Neural crest cell (in vitro differentiated cells): ENCODE measurements at places on chromosomes 5 and 9. TPM values are rescaled to one million over a fixed set of nuclear protein-coding genes. Genes with fewer than 3 reads are reported as not detected.

DNA sequence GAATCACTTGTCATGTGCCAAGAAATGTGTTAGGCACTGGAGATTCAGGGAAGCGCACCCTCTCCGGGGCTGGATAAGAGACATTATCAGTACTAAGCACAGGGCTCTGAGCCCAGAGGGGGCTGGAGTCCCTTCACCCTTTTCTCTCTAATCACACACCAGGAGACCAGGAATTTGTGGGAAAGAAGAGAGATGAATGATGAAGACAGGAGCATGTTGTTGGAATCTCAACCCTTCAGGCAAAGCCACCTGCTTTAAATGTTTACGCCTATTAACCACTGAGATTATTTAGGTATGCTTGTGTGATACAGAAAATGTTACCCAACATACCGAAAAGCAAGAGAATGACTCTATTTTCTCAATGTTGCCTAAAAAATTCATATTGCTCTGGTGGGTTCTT, 119.8 kb downstream of the ENTREP1 start:
- no peak for DNase-seq

- no peak for DNase-seq
Observed at GRCh38 chr5:67490543-67491321, 294.1 kb upstream of the CD180 start.

The GFPT2 gene
- total RNA-seq = 11.1 and 12.5 TPM in 2 replicates

DNA sequence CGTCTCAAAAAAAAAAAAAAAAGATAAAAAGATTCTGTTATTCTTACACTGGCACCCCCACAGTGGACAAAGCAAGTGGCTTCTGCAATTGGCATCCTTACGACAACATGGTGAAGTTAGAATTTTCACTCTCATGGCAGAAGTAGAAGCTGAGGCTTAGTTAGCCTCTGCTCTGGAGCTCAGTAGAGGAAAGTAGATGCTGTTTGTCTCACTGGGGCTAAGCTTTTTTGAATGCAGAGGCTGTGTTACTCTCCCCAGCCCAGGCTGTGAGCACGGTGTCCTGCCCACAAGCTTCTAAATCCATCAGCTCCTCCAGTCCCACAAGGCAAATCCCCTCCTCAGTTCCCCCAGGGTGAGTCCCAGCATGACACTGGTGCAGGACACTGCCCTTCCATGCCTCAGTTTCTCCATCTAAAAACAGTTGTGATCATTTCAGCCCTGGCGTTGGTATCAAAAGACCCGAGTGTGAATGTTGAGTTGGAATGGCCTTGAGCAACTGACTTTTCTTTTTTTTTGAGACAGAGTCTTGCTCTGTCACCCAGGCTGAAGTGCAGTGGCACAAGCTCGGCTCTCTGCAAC, 22.6 kb upstream of the PHF19 start:
- no peak for DNase-seq

DNA sequence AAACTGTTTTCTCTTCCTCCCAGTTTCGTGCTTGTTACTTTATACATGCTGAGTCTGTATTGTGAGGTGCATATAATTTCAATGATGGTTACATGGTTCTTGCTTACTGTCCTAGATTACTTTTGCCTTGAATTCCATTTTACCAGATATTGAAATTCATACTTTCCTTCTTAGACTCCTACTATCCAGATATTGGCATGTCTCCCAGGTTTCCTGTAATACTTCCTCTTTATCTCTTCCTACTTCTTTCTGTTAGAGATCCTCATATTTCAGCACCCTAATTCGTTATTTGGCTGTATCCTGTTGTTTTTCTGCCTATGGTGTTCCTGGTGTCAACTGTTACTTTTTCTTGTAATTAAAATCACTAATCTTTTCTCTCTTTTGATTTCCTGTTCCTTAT, 522.1 kb downstream of the CCDC171 start:
- no peak for DNase-seq

- no peak for DNase-seq
Observed at GRCh38 chr5:392431-392988, 50.5 kb upstream of the EXOC3 start.

DNA sequence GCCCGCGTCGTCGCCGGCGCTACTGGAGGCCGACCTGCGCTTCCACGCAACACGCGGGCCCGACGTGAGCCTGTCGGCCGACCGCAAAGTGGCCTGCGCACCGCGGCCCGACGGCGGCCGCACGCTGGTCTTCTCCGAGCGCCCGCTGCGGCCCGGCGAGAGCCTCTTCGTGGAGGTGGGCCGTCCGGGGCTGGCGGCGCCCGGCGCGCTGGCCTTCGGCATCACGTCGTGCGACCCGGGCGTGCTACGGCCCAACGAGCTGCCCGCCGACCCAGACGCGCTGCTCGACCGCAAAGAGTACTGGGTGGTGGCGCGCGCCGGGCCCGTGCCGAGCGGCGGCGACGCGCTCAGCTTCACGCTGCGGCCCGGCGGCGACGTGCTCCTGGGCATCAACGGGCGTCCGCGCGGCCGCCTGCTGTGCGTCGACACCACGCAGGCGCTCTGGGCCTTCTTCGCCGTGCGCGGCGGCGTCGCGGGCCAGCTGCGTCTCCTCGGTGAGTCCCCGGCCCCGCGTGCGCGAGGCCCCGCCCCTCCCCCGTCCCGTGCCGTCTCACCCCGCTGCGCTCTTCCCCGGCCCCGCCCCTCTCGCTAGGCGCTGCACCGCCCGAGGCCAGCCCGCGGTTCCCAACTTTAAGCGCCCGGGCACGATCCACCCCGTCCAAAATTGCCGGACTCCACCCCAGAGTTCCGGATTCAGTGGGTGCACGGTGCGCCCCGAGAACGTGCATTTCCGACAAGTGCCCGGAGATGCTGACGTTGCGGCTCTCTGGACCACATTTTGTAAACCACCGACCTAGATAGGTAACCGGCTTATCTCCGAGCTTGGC, 42.8 kb downstream of the NEURL1B start:
- no peak for DNase-seq

GRCh38 chr5:79305706-79306105, 69.8 kb downstream of the JMY start:
- no peak for DNase-seq

The OR1J2 gene
- not detected in 2 replicates for total RNA-seq

GRCh38 chr5:83844449-83845068, 123.9 kb upstream of the HAPLN1 start:
- no peak for DNase-seq

GRCh38 chr5:138668451-138669380, 84.5 kb upstream of the CTNNA1 start:
- no peak for DNase-seq

- no peak for DNase-seq
Observed at GRCh38 chr9:133619791-133620190, 10.6 kb upstream of the FAM163B start.

GRCh38 chr5:97737608-97738007, 554.6 kb upstream of the RIOK2 start:
- no peak for DNase-seq

DNA sequence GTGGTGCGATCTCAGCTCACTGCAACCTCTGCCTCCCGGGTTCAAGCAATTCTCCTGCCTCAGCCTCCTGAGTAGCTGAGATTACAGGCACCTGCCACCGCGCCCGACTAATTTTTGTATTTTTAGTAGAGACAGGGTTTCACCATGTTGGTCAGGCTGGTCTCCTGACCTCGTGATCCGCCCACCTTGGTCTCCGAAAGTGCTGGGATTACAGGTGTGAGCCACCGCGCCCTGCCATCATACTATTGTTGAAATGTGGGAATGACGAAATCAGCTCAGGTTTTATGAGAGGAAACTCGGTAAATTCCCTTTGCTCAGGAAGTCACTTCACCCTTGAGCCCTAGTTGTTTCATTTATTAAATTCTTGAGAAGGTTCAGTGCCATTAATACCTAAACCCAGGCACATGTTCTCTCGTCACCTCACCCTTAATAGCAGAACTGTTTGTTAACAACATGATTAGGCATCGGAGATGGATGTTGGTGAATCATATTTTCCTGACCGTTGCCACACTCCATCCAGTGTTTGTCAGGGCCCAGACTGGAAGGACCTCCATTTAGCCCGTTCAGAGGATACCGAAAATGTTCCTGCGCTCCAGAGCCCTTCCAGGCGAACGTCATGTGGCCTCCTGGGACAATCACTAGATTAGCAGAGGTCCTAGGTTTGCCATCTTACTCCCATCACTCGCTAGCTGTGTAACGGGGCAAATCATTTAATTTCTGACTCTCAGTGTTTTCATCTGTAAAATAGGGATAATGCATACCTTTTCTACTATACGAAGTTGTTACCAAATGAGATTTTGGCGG, 20.0 kb upstream of the CREBRF start:
- DNase-seq = no peak

GRCh38 chr9:5610491-5610890, 18.4 kb upstream of the RIC1 start:
- no peak for DNase-seq

The C5orf34 gene
- 11.0 and 11.4 TPM in 2 replicates for total RNA-seq

The SPINK7 gene
- total RNA-seq = not detected in 2 replicates

DNA sequence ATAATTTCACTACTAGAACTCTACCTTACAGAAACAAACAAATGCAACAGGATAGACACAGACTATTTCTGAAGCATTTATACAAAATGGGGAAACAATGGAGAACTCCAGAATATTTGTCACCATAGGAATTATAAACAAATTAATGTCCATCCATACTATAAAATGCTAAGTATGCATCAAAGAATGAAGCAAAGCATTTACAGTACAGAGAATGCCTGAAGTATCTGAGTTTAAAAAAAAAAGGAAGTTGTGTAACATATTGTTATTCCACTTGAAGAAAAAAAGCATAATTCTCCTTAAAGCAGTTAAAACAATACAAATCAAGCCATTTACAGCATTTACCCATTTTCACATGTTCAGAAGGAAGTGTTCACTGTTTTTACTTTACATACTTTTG, 53.0 kb downstream of the DROSHA start:
- DNase-seq = no peak

DNA sequence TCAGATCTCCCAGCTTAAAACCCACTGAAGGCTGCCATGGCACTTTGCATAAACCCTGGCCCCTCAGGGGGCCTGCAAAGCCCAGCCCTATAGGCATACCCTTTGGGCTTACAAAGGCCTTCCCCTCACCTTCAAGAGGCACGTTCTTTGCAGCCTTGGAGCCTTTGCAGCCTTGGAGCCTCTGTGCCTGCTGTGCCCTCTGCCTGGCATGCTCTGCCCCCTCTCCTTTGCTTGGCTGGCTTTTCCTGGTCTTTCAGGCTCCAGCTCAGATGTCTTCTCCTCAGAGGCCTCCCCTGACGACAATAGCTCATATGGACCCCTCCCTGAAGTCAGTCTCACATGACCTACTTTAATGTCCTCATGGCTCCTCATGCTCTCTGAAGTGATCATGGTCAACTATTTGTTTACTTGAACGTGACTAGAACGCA, 60.3 kb downstream of the CXXC5 start:
- DNase-seq = no peak

GRCh38 chr9:137205126-137206069, at the start of the genes NDOR1 and TMEM203:
TSS of gene NDOR1 (plus strand) at chr9:137205700. CDS start at chr9:137205778, 78 bp downstream.
TSS of gene TMEM203 (minus strand) at chr9:137205648. CDS start at chr9:137205414, 234 bp downstream.
- peak; percentile 92 for DNase-seq

DNA sequence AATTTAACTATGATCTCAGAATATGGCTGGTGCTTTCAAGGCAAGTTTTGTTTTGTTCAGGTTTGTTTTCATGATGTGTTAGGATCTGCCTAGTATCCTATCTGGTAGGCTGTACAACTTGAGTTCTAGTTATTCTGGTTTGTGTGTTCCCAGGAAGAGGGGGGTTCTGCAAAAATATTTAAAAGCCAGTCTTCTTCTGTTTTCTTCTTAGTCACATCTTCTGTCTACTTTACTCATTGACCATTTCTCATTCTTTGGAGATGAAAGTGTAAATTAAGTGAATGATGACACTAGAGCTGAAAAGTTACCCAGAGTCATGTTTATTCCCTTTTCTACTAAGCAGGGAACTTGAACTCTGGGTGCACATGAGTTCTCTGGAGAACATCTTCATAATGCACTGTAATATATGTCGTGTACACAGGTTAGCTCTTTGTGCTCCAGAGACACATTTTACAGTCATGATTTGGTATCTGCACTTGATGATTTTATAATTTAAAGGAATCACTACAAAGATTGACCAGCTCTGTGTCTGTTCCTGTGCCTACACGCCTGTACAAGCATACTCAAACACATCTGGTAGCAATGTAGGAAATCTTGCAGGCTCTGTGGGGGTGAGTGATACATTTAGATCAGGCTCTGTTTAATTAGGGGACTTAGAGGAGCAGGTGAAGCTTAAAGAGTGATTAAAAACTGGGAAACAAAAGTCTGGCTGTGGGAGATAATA, 5.0 kb downstream of the SMAD5 start:
- DNase-seq = no peak

The LRRC70 gene
- 0.19 and 0.34 TPM in 2 replicates for total RNA-seq

DNA sequence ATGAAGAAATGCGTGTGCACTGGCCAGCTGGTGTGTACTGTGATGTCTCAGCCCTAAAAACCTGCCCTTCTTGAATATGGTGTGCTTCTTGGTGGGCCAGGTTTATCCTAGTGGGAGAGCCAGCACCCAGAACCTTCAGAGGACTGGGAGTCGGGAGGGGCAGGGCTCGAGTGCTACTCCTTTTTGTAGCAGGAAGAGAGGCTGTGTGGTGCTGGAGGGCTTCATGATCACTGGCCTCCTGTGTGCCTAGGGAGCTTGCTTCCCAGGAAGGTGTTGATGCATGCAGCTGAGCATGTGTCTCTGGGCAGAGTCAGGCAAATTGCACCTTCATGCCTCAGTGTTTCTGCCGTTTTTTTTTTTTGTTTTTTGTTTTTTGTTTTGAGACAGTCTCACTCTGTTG, 20.0 kb downstream of the PHF2 start:
- DNase-seq = no peak

- DNase-seq = no peak
Observed at GRCh38 chr9:37840560-37841194, 40.1 kb downstream of the DCAF10 start.

DNA sequence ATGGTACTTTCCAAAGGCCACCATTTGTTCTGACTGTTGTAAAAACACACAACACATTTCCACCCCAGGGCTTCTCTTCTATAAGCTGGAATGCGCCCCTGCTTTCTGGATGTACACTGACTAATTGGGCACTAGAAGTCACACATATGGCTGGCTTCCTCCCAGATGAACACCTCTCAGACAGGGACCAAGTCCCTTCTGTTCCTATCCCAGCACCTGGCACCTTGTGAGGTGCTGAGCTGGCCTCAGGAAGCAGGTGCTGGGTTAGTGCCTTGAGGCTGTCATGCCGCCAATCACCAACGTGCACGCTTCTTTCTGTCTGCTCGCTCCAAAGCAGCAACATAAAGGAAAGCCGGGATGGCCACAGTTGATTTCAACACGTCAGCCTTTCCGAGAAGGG, 93.2 kb downstream of the FSTL4 start:
- DNase-seq = no peak

DNA sequence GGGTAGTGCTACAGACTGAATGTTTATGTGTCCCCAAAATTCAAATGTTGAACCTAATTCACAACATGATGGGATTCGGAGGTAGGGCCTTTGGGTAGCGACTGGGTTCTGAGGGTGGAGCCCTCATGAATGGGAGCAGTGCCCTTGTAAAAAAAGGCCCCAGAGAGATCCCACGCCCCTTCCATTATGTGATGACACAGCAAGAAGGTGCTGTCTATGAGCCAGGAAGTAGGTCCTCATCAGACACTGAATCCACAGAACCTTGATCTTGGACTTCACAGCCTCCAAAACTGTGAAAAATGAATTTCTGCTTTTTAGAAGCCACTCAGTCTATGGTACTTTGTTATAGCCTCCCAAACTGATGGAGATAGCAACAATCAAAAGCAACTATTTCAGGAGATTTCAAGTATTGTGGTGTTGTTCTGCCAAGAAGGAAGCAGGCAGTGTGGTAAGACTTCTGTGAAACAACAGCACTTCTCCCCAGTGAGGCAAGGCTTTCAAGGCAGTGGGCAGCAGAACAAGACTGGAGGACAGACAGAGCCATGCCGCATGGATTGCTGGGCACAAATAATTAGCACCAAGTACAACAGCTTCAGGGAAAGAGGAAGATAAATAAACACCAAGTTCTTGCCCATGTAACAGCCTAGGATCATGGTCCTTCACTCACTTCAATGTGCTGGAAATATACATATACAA, 76.1 kb downstream of the OR2K2 start:
- no peak for DNase-seq

The PCDHA10 gene
- 7.3 and 7.4 TPM in 2 replicates for total RNA-seq
